ENCODE measurements at places on chromosomes 2 and 18.
A peak's percentile ranks its signal among the peaks of the same experiment; 100 is the strongest.

GRCh38 chr2:240232961-240233884 lies 92.8 kb upstream of the OTOS start:
- peak; percentile 49 for DNase-seq

DNA sequence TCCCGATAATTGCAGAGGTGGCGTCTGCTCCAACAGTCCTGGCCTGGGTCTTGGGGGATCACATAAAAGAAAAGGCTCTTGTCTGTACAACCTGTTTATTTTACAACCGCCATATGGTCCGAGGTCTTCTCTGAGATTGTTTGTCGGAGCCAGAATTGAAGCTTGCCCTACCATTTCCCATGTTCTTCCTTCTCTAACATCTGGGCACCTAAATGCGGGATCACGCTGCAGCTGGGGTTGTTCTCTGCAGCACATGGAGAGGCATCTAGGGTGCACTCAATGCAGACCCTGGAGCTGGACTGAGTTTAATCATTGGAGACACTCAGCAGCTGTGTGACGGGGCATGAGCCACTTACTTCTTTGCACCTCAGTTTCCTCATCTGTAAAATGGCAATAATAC lies 107.7 kb downstream of the ACKR3 start:
- DNase-seq = no peak

- DNase-seq = no peak
These were observed 166.7 kb downstream of the FHOD3 start for GRCh38 chr18:36464126-36464651.

- DNase-seq = no peak
These were observed 1211.7 kb upstream of the ACVR2A start for GRCh38 chr2:146633159-146633558.

GRCh38 chr2:236536727-236537398 lies 32.8 kb upstream of the ACKR3 start:
- no peak for DNase-seq

GRCh38 chr2:168679741-168680310 lies 122.6 kb upstream of the NOSTRIN start:
- DNase-seq = no peak

DNA sequence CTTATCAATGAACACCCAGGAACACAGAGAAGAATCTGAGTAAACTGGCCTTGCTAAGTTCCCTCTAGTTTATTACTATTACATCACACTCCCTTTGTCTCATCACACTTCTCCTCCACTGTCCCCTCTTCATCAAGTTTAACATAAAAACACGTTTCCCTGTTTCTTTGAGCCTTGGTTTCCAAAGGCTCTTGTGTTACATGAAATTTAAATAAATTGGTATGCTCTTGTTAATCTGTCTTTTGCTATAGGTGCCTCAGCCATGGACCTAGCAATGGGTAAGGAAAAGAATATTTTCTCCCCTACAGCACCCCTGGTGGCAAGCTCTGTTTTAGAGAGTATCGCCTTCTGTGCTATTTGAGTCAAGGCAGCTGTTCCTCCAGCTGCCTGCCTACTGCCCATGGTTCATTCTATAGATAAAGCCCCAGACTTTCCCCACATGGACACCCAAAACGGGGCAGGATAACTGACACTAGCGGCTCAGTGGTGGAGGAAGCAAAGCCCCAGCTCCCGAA lies 31.8 kb downstream of the TGIF1 start:
- DNase-seq = no peak

- DNase-seq = no peak
These were observed 77.0 kb downstream of the LANCL1 start for GRCh38 chr2:210399440-210400041.

GRCh38 chr2:117737846-117738245 lies 76.6 kb upstream of the DDX18 start:
- DNase-seq = no peak

DNA sequence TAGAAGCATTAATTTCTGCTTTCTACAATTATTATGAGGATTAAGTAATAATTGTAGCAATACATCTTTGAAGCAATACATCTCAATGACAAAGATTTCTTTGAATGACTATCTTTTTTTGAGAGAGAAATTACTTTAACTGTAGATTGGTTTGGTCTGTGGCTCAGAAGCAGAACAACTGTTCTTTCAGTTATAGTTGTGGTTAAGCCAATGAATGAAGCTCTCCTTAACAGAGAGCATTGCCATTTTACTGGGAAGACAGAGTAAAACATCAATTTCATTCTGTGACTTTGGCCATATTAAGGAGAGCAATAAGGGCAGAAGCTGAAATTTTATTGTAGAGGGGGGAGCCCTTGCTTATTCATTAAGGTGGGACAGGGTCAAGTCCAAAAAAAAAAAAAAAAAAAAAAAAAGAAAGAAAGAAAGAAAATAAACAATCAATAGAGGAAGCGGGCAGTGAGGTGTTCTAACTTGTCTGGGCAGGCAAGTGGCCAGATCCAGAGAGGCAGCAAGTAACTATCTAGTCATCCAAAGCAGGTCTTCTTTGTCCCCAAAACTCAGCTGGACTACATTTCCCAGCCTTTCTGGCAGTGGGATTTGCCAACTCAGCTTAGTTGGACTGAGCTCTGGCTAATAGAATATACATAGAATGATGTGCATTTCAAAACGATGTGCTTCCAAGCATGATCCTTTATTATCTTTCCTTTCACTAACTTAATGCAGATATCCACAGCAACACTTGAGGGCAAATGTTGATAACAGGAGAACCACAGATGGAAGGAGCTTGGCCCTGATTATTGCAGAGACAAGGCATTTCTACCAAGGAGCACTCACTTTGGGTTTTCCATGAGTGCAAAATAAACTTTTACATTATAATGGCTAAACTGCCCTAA lies 462.7 kb upstream of the CDH20 start:
- no peak for DNase-seq

DNA sequence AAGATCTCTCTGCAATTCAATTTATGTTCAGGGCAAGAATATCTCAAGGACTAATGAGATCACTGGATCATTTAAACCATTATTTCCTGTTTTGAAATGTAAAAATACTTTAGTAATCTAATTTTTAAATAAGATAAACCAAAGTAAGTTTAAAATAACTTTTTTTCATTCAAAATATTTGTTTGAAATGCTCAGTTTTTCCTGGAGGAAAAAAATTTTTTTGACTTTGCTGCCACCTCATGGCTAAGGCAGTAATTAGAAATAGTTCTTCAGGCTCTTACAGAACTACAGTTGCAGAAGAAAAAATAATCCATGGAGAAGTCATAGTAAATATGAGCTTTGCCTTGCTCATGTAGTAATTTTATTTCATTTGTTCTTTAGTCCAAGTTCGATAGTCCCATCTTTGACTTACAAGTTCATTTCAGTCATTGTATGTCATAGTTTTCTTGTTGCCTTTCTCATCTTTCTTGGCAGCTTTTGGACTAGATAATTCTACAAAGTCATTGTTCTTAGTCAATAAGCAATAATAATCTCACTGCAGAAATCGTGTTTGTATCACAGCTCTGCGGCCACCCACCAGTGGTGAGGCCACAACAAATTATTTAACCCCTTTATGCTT lies 127.4 kb downstream of the DPP4 start:
- DNase-seq = no peak

DNA sequence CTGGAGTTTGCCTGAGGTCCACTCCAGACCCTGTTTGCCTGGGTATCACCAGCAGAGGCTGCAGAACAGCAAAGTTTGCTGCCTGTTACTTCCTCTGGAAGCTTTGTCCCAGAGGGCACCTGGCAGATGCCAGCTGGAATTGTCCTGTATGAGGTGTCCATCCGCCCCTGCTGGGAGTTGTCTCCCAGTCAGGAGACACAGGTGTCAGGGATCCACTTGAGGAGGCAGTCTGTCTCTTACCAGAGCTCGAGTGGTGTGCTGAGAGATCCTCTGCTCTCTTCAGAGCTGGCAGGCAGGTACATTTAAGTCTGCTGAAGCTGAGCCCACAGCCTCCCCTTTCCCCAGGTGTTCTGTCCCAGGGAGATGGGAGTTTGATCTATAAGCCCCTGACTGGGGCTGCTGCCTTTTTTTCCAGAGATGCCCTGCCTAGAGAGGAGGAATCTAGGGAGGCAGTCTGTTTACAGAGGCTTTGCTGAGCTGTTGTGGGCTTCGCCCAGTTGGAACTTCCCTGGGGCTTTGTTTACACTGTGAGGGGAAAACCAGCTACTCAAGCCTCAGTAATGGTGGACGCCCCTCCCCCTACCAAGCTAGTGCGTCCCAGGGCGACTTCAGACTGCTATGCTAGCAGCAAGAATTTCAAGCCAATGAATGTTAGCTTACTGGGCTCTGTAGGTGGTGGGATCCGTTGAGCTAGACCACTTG lies 34.7 kb downstream of the TFPI start:
- DNase-seq = no peak

- DNase-seq = no peak
These were observed 56.1 kb upstream of the POLE4 start for GRCh38 chr2:74902281-74902860.

DNA sequence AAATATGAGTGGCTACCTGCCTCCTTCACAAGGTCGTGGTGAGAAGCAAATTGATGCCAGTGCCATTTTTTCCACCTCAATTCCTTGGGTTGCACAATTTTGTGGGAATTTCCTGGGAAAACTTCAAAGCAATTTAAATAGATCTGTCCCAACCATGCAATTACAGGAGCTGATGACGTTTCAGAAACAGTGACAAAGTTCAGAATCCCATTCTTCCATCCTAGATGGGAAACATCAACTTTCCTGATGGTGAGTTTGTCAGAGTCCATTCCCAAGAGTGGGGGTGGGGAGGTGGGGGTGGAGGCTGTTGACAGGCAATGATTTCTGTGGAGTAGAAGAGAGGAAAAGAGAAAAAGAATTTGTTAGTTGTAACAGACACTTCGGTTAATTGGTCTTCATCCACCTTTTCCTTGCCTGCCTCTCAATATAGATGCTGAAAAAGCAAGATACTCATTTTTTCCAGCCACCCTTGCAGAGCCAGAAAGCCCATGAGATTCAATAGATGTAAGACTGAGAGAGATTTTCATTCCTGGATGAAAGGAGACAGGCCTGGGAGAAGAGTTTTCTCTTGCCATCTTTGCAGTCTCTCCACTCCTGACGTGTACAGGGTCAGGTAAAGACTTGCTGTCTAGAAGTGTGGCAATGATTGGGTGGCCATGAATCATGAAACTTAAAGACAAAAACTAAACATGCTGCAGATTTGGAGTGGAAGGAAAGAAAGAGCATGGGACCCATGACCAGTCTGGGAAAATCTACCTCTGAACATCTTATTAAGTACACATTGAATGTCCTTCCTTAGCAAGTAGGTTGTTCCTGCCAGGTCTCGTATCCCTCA lies 47.3 kb downstream of the SOCS6 start:
- no peak for DNase-seq

GRCh38 chr2:168452781-168453180 lies 3.3 kb upstream of the CERS6 start:
- no peak for DNase-seq

- DNase-seq = no peak
These were observed 156.8 kb downstream of the CTIF start for GRCh38 chr18:48695671-48696070.

DNA sequence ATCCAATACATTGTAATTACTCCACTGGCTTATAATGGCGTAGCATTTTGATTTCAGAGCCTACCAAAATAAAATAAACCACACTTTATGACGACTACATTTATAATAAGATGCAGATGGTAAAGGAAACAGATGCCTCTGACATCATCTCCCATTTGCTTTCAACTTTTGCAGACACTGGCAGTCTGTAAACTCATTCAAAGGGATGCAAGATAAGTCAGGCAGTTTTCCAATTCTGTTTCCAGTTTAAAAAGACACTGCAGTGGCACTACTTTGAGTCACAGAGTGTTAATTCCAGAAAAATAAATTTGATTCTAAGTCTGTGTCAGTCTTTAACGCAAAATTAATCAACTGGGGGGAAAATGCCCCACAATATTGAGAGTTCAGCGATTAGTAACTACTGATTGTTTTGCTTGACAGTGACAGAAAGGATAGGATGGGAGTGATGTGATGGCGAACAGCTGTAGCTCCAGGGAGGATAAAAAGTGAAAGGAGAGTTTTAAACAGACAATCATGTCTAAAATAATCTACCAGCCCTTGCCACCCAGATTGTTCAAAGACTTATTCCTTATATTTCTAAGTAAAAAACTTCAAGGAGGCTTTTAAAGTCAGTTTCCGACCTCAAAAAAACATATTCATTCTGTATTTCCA lies 6.7 kb downstream of the DSEL start:
- DNase-seq = no peak

DNA sequence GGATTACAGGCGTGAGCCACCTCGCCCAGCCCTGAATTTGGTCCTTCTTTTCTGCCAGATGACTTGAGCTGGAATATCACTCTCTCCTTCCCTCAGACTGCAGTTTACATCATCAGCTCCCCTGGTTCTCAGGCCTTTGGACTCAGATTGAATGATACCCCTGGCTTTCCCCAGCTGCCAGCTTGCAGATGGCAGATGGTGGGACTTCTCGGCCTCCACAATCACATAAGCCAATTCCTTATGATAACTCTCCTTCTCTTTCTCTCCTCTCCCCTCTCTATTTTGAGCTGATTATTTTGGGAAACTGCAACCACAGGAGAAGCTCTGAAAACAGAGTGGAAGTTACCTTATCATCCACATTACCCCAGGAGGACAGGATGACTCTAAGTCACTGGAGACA lies 33.4 kb upstream of the ATP8B1 start:
- DNase-seq = no peak

- no peak for DNase-seq
These were observed 329.7 kb upstream of the CNTNAP5 start for GRCh38 chr2:123695426-123695825.

DNA sequence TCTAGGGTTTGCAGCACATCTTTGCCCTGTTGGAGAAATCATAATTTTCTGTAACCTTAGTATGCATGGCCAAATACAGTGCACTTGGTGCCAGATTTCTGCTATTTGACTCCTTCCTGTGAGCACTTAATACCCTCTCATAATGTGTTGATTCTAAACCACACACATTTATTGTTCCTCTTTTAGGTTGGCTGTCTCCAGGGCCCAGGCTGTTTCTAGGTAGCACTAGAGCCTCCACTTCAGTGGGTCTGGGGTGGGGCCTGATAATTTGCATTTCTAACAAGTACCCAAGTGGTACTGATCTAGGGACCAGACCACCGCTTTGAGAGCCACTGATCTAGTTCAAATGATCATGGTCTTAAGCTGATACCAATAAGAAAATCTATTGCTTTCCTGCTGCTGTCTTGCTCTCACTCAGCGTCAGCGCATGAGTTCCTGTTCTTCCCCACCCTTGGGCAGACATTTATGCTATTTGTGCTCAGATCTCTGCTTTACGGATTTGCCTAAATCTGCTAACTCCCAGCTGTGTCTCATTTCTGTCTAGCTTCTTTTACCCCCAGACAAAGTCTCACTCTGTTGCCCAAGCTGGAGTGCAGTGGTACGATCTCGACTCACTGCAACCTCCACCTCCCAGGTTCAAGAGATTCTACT lies 7.4 kb downstream of the PTRHD1 start:
- no peak for DNase-seq

- DNase-seq = no peak
These were observed 58.5 kb downstream of the ROCK1 start for GRCh38 chr18:21053127-21053526.

- DNase-seq = no peak
These were observed 6.4 kb upstream of the NPPC start for GRCh38 chr2:231932711-231932970.

GRCh38 chr2:81648370-81648769 lies 1343.8 kb upstream of the LRRTM1 start:
- no peak for DNase-seq
